ENCODE measurements at places on chromosomes 16 and 17. TPM values are rescaled to one million over a fixed set of nuclear protein-coding genes. Genes with fewer than 3 reads are reported as not detected.

Gene NPIPA8
- 4.4 TPM for polyA plus RNA-seq

Gene CRHR1
- polyA plus RNA-seq, result 10.4 TPM

Gene GNAO1
- polyA plus RNA-seq, result 331 TPM

Gene TBC1D10B
- 74.1 TPM for polyA plus RNA-seq

Gene RNF222
- not detected for polyA plus RNA-seq
